Mammary epithelial cell (primary cell): ENCODE measurements at places on chromosomes 16 and 17. TPM values are rescaled to one million over a fixed set of nuclear protein-coding genes. Genes with fewer than 3 reads are reported as not detected.

The PLEKHM1 gene
- 54.3 TPM for total RNA-seq

The GNG13 gene
- not detected for total RNA-seq

The HOXB6 gene
- total RNA-seq: 0.32 and 0.59 TPM in 2 replicates

The CA7 gene
- total RNA-seq: not detected

The ITGB3 gene
- 28.7 TPM for total RNA-seq

The PRR11 gene
- 8.5 TPM for total RNA-seq

The CRHR1 gene
- total RNA-seq: not detected in 2 replicates

The PRAC2 gene
- total RNA-seq: not detected in 2 replicates

The PITPNM3 gene
- total RNA-seq: 16.5 TPM

The ORC6 gene
- 14.8 and 28.2 TPM in 2 replicates for total RNA-seq

The GPRC5C gene
- total RNA-seq: 35.0 TPM

The KRT14 gene
- 6,767 and 9,976 TPM in 2 replicates for total RNA-seq

The PARD6A gene
- 0.67 TPM for total RNA-seq

The SLFN12 gene
- total RNA-seq: 6.3 and 10.8 TPM in 2 replicates

GRCh38 chr17:80718428-80718827 lies 173.8 kb downstream of the RPTOR start:
- no peak for DNase-seq

- peak; percentile 45 for DNase-seq
Measured at GRCh38 chr16:590188-590814, 435 bp downstream of the RAB40C start.

- peak; percentile 34 for DNase-seq
Measured at GRCh38 chr16:56294579-56294978, 103.3 kb downstream of the GNAO1 start.

DNA sequence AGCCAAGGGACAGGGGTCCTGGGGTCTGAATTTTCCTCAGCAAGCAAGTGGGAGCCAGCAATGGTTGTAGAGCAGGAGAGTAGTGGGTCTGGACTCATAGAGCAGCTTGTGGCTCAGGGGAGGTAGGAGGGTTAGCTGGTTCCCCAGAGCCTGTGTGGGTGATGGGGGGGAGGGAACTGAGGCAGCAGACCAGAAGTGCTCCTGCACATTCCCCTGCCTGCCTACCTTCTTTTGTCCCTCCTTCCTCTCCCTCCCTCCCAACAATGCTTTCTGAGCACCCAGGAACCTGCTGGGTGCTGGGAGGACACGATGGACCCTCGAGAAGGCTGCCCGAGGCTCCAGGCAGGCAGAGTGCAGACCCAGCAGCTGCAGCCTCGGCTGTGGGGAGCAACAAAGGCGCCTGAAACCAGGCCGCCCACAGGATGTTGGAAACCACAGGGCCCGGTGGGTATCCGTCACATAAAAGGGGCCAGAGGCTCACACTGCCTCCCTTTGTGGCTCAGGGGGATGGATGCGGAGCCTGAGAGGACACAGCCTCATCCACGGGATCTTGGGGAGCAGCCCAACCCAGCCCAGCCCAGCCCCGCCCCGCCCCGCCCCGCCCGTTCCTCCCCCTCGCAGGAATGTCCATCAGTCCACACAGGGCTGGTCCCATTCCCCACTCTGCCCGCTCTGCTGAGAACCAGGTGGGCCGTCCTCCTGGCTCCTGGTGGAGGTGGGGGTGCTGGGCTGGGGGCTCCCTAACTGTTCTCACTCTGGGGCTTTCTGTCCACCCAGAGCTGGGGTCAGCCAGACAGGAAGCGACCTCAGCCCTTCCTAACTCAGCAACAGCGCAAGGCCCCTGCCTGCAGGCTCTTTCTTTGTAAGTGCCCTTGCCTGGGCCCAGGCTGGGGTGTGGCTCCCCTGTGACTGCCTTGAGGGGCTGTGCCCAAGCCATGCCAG lies 1.7 kb upstream of the NLRC3 start:
- no peak for DNase-seq

DNA sequence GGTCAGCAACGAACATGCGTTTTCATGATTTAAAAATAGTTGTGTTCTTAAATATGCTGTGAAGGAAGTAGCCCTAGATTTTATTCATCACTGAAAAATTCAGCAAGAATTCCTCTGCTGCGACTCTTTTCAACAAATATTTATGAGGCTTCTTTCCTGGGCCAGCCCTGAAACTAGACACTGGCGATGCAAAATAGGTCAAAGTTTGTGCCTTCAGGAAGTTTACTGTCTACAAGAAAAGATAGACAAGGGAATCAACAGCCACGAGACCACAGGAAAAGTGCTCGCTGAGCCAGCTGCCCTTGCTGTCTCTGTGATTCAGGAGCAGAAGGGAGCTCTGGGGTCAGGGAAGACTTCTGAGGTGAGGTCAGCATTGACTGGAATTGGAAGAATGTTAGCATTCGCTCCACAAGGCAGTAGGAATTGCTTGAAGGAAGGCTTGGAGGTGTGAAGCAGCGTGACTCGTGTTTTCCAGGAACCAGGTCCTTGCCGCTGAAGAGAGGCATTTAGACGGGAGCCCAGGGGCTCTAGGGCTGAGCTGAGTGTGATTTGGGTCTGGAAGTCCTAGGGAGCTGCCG lies 1.9 kb upstream of the RPL26 start:
- peak; percentile 74 for DNase-seq

DNA sequence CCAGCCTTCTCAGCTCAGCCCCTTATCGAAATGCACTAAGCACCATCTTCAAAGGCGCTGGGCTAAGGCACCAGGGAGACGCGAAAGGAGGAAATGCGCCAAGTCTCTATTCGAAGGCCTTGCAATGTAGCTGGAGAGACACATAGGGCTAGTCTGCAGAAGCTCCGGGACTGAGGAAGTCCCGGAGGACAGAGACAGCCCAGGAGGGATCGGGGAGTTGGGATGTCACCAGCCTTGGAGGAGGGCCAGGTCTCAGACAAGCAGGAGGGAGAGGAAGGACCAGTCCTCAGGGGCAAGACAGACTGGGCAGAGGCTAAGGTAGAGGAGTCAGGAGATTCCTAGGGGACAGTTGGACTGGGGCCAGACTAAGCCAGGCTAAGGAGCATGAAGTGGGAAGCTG lies 8.5 kb downstream of the C17orf100 start:
- no peak for DNase-seq

DNA sequence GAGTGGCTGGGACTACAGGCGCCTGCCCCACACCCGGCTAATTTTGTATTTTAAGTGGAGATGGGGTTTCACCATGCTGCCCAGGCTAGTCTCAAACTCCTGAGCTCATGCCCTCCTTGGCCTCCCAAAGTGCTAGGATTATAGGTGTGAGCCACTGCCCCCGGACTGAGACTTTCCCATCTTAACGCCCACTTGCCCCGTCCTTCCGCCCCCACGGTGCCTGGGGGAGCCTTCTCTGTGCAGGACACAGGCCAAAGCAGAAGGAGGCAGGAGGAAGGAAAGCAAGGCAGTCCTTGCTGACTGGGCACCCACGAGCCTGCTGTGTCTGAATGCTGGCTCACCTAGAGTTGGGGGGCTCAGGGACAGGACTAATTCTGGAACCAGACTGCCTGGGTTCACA lies 17.6 kb upstream of the GNG13 start:
- DNase-seq: no peak

GRCh38 chr17:17377071-17377967 lies 74.1 kb downstream of the NT5M start:
- DNase-seq: no peak

DNA sequence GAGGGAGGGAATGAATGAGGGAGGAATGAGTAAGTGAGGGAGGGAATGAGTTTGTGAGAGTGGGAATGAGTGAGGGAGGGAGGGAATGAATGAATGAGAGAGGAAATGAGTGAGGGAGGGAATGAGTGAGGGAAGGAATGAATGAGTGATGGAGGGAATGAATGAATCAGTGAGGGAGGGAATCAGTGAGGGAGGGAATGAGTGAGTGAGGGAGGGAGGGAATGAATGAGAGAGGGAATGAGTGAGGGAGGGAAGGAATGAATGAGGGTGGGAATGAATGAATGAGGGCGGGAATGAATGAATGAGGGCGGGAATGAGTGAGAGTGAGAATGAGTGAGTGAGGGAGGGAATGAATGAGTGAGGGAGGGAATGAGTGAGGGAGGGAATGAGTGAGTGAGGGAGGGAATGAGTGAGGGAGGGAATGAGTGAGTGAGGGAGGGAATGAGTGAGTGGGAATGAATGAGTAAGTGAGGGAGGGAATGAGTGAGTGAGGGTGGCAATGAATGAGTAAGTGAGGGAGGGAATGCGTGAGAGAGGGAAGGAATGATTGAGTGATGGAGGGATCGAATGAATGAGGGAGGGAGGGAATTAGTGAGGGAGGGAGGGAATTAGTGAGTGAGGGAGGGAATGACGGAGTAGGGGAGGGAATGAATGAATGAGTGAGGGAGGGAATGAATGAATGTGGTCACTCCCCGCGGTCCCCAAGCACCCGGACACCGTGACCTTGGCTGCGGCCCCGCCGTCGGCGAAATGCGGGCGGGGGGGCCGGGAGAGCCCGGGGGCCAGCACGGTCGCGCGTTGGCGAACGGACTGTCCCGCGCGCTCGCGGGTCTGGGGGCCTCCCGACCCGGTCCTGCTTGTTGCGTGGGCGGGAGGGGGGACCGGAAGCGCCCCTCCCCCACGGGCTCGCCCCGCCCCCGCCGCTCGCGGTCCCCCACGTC lies 1.1 kb upstream of the UBE2I start:
- DNase-seq: peak; percentile 58

GRCh38 chr17:81034168-81034777 lies 678 bp upstream of the BAIAP2 start:
- no peak for DNase-seq

GRCh38 chr17:42010898-42011516 lies 6.2 kb downstream of the DNAJC7 start:
- peak; percentile 25 for DNase-seq

DNA sequence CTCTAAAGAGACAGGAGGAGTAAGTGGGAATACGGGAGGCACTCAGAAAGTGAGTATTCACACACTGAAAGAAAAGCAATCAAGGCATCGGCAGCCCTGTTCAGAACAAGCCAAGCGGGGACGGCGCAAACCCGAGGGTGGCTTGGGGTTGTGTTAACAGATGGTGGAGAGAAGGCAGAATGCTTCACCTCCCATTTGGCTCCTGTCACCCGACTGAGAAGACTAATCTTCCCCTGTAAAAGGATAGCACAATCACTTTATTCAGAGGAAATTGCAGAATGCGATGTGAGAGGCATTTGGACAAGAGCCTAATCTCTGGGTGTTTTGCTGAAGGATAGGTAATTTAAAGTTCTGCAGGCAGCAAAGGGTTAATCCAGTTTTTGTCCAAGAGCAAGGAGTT lies 119.3 kb upstream of the WSCD1 start:
- DNase-seq: no peak

- DNase-seq: peak; percentile 45
Measured at GRCh38 chr17:32586666-32587065, 99.9 kb downstream of the CDK5R1 start.

- DNase-seq: no peak
Measured at GRCh38 chr17:77640252-77640651, 318.3 kb upstream of the TNRC6C start.

DNA sequence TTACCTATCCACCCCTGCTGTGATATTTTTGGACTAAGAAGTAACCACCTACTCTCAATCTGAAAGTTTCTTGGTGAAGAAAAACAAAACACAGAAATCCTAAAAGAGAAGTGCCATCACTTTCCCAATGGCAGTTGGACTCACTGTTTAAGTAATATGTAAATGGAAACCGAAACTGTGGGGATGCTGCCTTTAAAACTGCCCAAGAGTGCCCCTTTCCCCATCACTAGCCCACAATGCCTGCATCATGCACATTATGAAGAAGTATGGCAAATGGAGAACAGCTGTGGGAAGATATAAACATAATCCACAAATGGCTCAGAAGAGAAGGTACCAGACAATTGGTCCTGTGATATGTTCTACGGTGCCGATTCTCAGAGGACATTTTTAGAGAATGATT lies 33.5 kb upstream of the SLC6A2 start:
- DNase-seq: no peak

DNA sequence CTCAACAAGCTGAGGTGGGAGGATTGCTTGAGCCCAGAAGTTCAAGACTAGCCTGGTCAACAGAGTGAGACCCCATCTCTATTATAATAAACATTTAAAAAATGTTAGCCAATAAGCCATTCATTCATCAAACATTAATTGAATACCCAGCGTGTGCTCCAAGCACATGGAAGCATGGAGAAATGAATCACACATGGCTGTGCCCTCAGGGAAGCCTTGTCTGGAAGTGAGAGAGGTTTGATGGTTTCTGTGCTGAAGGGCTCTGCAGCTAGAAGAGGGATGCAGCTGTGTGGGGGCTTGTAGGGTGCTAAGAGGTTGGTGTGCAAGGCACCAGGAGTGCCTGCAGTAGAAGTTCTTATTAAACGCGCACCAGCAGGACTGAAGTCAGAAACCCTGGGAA lies 11.2 kb downstream of the CYB5D2 start:
- DNase-seq: no peak

- no peak for DNase-seq
Measured at GRCh38 chr16:1592446-1592845, 19.4 kb downstream of the IFT140 start.

DNA sequence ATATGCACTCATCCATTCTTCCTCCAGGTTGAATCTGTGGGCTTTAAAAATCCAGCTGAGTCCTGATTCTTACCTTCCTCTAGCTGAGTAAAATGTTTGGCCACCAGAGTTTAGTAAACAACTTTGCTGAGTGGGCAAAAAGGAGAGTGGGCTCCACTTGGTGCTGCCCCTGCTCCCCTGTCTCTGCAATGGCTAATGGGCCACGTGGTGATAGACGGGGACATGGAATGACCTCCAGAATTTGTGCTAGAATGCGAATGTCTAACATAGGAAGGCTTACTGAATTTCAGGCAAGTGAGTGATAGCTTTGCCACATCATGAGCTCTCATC lies 137.3 kb upstream of the CES5A start:
- no peak for DNase-seq

DNA sequence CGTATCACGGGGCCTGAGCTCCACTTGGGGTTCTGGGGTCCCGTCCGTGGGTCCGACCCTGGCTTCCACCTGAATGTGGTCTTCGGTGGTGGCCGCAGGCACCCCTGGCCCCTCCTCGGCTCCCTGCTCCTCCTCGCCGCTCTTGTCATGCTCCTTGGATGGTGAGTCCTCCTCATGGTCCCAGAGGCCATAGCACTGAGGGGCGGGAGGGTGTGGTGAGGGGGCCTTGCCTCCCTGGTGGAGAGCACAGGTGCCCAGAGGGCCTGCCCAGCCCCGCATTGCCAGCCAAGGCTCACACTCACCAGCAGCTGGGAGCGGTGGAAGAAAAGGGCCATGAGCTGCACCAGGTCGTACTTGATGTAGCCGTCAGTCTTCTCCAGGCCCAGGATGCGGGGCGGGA lies 14.9 kb downstream of the CTU2 start:
- no peak for DNase-seq

- peak; percentile 35 for DNase-seq
Measured at GRCh38 chr16:57479205-57479975, 6.9 kb downstream of the DOK4 start.

- DNase-seq: peak; percentile 84
Measured at GRCh38 chr16:87465306-87465705, 27.5 kb downstream of the ZCCHC14 start.

GRCh38 chr16:74874912-74875546 lies 100.4 kb upstream of the FA2H start:
- peak; percentile 56 for DNase-seq
